ENCODE measurements at places on chromosomes 3 and 15.

GRCh38 chr3:128498901-128499530 lies 6.0 kb upstream of the GATA2 start:
- DNase-seq = no peak

DNA sequence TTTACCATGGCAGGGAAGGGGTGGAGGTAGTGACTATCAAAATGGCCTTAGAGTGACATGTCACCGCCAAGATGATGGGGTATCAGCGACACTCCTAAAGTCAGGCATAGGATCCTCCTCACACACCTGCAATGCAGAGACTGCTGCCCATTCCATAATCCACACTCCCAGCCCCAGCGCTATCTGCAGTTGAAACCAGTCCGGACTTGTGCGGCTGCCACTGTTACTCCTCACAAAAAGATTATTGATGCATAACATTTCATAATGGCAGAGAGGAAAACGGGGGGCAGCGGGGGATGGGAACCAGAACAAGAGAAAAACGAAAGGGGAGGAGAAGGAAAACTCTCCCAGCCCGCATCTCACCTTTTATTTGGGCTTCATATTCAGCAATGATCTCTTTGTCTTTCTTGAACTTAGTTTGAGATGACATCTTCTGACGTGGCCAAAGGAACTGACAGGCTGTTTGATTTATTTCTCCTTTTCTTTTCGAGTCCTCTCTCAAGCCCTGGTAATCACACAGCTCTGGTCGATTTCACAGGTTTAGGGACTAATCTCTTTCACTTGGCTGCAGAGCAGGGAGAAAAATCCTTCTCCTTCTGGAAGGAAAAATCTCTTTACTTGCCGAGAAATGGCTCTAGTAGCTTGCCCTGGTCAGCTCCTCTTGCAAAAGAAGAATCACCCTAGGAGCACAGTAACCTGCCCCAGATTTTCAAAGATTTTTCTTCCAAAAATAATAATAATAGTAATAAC lies 749 bp downstream of the SRGAP3 start:
- DNase-seq = no peak

GRCh38 chr15:75994220-75994619 lies 18.0 kb downstream of the NRG4 start:
- no peak for DNase-seq

DNA sequence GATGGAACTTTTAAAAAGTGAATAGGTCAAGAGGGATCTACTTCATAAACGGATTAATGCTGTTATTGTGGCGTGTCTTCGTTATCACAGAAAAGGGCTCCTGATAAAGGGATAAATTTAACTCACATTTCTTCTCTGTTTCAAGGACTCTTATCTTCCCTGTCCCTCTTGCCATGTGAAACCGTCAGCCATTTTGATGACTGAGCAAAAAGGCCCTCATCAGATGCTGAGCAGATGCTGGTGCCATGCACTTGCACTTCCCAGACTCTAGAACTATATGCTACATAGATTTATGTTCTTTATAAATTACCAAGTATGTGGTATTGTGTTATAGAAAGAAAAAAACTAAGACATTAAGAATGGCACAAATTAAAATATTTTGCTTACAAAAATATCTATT lies 1011.8 kb upstream of the GBE1 start:
- DNase-seq = no peak

DNA sequence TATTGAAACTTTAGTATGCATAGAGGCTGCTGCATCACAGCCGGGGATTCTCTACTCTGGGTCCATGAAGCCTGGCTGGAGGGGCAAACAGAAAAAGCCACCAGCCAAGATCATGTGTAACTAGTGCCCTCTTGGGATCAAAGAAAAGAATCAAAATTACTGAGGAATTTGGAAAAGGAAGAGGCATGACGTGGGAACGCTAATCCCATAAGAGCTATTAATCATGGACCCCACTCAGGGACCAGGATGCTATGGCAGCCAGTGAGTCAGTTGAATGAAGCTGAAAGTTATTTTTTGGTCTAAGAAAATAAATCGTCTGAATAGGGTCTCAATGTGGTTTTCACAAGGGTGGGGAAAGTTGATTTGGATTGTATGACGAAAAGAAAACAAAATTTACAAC lies 1165.1 kb downstream of the ROBO2 start:
- DNase-seq = no peak

DNA sequence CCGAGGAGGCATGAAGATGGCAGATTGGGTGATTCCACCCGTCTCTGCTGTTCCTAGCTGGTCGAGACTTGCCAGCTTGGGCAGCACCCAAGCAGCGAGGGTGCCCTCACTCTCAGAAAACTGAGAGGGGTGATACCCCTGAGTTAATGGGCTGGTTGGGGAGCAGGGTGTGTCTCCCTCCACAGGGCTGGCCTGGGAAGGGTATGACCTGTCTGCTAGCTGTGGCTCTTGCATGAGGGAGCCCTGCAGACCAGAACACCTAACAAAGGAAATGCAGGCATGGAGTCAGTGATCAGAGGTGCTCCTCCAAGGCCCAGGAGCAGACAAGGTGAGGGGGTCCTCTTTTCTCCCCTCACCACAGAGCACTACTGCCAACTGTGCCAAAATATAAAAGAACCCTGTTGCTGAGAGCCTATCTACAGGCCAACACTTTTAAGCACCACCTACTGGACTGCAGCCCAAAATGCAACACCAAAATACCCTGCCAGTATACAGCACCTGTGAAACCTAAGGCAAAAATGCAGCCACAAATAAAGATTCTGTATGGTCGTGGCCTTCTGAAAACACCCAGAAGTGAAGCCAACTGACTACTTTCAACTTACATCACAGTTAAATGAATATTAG lies 35.8 kb upstream of the PPM1L start:
- no peak for DNase-seq

DNA sequence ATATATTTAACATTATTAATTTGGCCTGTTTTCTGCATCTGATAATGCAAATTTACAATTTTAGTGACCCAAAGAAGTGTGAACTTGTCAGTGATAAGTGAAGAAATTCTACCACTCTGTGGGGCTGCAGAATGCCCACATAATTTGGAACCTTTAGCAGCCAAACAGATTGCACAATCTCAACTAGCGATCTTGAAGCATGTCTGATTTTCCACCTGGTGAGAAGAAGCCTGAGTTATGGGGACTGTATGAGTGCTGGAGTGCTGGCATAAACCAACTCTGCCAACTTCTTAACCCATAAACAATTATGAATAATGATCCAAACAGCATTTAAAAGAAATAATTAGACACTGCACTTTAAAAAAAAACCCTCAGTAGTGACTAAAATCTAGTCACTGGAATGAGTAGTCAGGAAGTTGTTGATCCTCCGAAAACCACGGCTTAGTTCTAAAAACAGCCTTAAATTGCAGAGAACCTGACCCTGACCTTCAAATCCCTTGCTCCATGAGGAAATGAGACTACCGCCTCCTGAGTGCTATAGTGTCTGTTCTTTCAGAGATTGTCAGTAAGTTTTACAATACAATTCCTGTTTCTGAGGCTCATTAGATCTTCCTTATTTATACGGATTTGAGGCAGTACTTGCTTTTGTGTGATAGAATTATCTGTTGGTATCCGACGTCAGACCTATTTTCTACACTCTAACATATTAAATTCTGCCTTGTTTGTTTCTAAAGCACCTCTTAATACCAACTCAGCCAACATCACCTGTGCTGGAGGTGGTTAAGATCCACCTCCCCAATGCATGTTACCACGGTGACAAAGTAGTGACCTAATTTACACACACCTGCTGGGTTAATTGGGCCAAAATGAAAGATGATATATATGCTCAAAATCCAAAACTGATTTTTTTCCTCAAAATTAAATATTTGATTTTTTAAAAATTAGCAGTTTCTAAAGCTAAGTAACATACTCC lies 267.7 kb downstream of the ZBTB20 start:
- DNase-seq = peak; percentile 73

Measured in NCI-H1930 (cell line).